ENCODE measurements at places on chromosomes 13 and 19. TPM values are rescaled to one million over a fixed set of nuclear protein-coding genes. Genes with fewer than 3 reads are reported as not detected.

DNA sequence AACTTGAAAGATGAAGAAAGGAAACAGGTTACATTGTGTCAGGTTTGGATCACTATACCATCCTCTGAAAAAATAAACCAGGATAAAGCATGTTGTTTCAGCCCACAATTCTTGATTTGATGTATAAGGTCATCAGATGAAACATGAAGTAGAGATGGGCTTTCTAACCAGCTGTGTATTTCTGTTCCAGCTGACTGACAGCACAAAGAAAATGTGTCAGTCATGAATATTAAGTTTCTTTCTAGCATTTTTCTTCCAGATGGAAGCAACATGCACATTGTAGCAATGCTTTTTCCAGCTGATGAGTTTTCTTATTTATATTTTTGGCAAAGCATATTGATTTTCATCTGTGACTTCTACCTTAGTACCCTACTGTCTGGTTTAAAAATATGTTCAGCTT is 199.6 kb downstream of the OXGR1 start:
- no peak for DNase-seq
- no peaks in the 10 kb centered on the region for H3K36me3 ChIP-seq
- no peak overlapping the region for H3K27ac ChIP-seq
- no peaks in the 10 kb centered on the region for H3K4me1 ChIP-seq

GRCh38 chr13:79673310-79673992 is 192.5 kb downstream of the NDFIP2 start:
- H3K27me3 ChIP-seq: no peaks in the 10 kb centered on the region
- no peak overlapping the region for H3K4me3 ChIP-seq
- H3K27ac ChIP-seq: no peak overlapping the region

DNA sequence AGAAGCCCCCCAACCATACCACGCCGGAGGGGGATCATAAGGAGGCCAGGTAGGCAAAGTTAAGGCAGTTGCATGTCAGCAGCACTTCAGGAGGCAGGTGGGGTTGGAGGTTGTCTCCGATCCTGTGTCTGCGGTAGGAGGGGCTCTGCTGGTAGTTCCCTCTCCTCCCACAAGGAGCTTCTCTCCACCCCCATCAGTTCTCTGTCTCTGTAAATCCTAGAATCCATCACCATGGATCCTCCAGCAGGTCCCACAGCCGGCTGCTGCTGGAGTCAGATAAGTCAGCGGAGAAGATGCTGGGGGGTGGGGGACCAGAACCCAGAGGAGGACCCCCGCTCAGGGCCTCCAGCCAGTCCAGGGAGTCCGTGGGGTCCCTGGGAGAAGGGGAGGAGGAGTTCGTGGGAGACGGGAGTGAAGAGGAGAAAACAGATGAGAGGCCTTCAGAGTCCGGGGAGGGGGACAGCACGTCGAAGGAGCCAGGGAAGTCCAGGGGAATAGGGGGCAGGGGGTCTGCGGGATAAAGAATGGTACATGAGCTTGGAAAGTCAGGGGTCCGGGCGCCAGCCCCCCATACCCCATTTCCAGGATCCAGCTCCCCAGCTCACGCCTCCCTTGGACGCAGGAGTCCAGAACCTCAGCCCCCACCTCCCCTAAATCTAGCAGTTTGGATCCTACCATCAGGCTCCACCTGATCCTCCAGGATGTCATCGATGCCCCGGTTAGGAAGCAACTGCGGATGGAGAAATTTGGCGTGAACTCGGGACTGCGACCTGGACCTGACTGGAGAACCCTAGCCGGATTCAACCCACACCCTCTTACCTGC is 6.3 kb downstream of the MAMSTR start:
- no peak for DNase-seq
- H3K4me3 ChIP-seq: peak overlapping the region; percentile 50
- H3K4me1 ChIP-seq: peaks cover 15% of the 10 kb centered on the region
- H3K36me3 ChIP-seq: no peaks in the 10 kb centered on the region
- no peaks in the 10 kb centered on the region for H3K27me3 ChIP-seq

DNA sequence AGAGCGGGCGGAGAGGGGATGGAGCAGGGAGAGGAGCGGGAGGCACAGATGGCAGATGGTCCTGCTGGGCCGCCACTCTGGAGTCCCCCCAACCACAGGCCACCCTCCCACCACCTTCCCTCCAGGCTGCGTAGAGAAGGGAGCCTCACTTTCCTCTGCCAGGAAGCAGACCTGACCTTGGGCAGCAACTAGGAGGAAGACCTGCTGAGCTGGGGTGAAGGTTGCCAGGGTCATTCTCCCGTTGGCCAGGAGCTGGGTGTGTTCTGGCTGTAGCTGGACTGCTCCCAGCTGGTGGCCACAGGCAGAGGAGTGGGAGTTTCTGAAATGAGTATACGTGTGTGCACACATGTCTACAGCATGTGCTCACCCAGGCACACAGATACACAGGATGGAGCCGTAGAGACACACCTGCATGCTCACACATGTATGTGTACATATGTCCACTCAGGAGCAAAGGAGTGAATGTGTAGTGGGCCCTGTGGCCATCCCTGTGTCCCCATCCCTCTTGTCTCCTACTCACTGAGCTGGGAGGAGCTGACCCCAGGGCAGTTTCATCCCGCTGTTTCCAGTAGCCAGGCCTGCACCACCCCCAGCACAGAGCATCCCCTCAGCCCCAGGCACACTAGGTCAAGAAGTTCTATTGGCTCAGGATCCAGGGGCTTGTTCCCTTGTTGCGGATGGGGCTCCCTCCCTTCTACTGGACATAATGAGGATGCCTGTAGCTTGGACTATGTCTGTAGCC is 53.0 kb downstream of the CHST8 start:
- no peak overlapping the region for H3K4me3 ChIP-seq
- no peak overlapping the region for H3K27ac ChIP-seq
- no peak for DNase-seq
- H3K27me3 ChIP-seq: no peaks in the 10 kb centered on the region

GRCh38 chr13:98020271-98020670 is 66.8 kb downstream of the IPO5 start:
- H3K4me1 ChIP-seq: peaks cover under 1% of the 10 kb centered on the region
- no peak overlapping the region for H3K4me3 ChIP-seq
- peaks cover 11% of the 10 kb centered on the region for H3K36me3 ChIP-seq

DNA sequence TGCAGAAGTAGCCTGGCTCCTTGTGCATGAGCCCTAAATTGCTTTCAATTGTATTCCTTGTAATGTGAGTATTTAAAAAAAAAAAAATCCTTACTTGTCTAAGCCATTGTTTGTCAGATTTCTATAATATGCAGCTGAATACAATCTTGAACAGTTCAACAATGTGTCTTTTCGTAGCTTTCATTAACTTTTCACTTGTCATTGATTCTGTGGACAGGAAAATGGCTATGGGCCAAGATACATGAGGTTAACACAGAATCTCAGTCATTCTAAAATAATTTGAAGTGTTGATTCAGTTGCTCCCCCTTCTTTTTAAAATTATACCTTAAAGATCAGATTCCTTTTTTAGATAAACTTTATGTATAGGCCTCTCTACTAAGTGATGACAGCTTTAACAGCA is 395.8 kb upstream of the KLF12 start:
- no peaks in the 10 kb centered on the region for H3K36me3 ChIP-seq
- H3K4me1 ChIP-seq: no peaks in the 10 kb centered on the region
- H3K27ac ChIP-seq: no peak overlapping the region
- DNase-seq: no peak
- no peaks in the 10 kb centered on the region for H3K27me3 ChIP-seq
- no peak overlapping the region for H3K4me3 ChIP-seq

DNA sequence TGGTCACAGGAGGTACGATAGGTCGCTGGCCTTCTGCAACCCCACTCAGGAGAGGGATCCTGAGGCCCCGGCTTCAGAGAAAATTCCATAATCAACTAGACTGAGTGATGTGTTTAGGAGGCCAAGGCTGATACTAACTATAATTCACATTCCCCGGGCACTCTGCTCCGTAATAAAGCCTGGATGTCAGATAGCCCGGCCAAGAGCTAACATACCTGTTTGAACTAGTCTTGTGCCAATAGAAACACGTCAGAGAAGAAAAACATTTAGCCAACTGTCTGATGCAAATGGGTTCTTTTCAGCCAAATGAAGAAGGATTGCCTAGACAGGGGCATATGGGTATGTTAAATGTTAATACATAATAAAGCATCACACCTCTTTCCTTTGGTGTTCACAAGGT is 204.2 kb downstream of the TSHZ3 start:
- no peak overlapping the region for H3K4me3 ChIP-seq

DNA sequence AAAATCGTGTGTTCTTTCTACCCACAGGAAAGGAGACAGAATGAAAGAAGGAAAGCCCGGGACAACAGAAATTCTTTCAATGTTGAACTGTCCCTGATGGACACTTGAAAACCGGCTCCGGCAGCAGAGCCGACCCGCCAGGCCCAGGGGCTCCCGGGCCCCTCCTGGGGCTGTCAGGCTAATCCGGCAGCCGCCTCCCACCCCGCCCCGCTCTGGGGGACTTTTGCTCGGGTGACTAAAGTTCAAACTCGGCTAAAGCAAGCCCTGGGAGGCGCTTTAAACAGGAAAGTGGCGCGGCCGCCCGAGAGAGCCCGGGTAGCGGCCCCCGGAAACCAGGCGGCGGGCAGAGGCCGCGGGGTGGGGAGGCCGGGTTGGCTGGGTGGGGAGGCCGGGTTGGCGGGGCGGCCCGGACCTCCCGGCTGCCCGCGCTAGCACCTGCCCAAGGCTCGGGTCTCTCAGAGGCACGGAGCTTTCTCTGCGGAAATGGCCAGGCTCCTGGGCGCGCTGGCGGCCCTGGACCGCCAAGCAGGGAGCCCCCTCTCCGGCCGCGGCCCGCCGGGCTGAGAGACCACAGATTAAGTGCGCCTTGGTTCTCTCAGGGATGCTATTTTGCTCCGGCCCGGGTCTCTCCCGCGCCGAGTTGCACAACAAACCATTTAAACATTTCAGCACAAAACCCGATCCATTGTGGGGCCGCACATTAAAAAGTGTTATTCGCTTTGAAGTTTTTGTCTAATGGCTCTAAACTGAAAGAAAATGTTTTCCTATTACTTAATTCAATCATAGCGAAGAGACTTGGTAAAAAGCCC is 2.6 kb upstream of the GSX1 start:
- DNase-seq: no peak
- H3K27ac ChIP-seq: no peak overlapping the region
- H3K36me3 ChIP-seq: no peaks in the 10 kb centered on the region
- H3K4me3 ChIP-seq: no peak overlapping the region

DNA sequence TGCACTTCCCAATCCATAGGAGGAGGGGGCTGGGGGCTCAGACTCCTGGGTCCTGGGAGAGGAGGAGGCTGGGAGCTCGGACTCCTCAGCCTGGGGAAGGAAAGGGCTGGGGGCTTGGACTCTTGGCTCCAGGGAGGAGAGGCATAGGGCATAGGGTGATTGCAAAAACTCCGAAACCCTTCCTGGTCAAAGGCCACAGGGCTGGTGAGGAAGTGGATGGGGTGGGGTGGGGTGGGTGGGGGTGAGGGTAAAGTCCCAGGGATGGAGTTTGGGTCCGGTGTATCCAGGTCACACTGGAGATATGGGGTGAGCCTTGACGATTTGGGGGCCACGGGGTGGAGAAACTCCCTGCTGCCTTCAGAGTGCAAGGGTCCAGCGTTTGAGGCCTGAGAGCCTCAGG is 2.8 kb downstream of the MYH14 start:
- H3K4me1 ChIP-seq: no peaks in the 10 kb centered on the region
- DNase-seq: no peak
- H3K27ac ChIP-seq: no peak overlapping the region
- no peak overlapping the region for H3K4me3 ChIP-seq
- no peaks in the 10 kb centered on the region for H3K36me3 ChIP-seq

DNA sequence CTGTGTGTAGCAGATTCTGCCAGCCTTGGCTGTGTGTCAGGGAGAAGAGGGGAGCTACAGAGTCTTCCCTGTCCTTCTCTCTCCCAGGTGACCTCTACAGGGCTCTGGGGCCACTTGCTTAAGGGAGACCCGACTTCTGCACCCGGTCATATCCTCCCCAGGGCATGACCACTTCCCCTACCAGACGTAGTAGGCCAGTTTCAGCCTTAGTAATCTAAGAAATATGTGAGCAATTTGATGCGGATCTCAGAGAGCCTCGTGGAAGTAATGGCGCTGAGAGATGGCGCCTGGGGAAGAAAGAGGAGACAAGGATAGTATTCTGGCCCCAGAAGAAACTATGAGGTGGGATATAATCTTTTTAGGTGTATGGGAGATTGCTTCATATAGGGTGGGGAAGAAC is 41.9 kb downstream of the NFIX start:
- DNase-seq: peak; percentile 72
- no peak overlapping the region for H3K4me3 ChIP-seq
- peak overlapping the region; percentile 87 for H3K27ac ChIP-seq
- no peaks in the 10 kb centered on the region for H3K36me3 ChIP-seq
- no peaks in the 10 kb centered on the region for H3K27me3 ChIP-seq

DNA sequence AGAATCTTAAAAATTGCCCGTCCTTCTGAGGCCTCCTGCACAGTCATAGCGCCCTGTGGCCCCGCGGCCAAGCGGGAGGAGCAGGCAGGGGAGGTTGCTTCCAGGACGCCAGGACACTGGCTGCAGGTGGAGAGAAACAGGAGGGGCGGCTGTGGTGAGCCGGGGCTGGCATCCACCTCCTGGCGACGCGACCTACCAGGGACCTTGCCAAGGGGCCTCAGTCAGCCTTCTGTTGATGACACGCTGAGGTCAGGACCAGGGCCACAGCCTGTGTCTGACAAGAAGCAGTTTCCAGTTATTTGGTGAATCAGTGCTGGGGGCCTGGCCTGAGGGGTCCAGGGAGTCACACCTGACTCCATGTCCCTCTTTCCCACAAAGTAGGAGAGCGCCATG is 13.3 kb upstream of the MKNK2 start:
- H3K4me3 ChIP-seq: no peak overlapping the region
- no peaks in the 10 kb centered on the region for H3K27me3 ChIP-seq
- DNase-seq: no peak
- no peaks in the 10 kb centered on the region for H3K36me3 ChIP-seq
- no peak overlapping the region for H3K27ac ChIP-seq
- H3K4me1 ChIP-seq: peaks cover 24% of the 10 kb centered on the region

Gene OR7C1
- not detected for total RNA-seq

Gene NOVA2
- total RNA-seq: 35.2 TPM

Gene PLK5
- total RNA-seq: not detected

Gene SULT2A1
- not detected for total RNA-seq

Gene ZNF90
- 0.39 TPM for total RNA-seq

Gene CGB7
- 0.42 TPM for total RNA-seq
